ENCODE measurements at places on chromosomes 4 and X. TPM values are rescaled to one million over a fixed set of nuclear protein-coding genes. Genes with fewer than 3 reads are reported as not detected.

The PASD1 gene
- total RNA-seq, result not detected

The ASB12 gene
- total RNA-seq, result not detected

The STK26 gene
- 16.9 TPM for total RNA-seq

The SLC34A2 gene
- total RNA-seq, result not detected

The HSFX4 gene
- not detected for total RNA-seq

The CCDC158 gene
- total RNA-seq, result under 0.01 TPM

The CXCL8 gene
- total RNA-seq, result 36.1 TPM

The HPF1 gene
- 50.2 TPM for total RNA-seq

The CXCL13 gene
- total RNA-seq, result not detected

The SOD3 gene
- total RNA-seq, result under 0.01 TPM

The TLR3 gene
- total RNA-seq, result 0.65 TPM

The PITX2 gene
- 1.2 TPM for total RNA-seq

The SMS gene
- 291 TPM for total RNA-seq

The GDPD2 gene
- total RNA-seq, result not detected

The NDP gene
- 1.3 TPM for total RNA-seq

The PHOX2B gene
- total RNA-seq, result not detected

The ZCCHC18 gene
- 2.9 TPM for total RNA-seq

The GPM6B gene
- 2.3 TPM for total RNA-seq

The MAGED4 gene
- 2.0 TPM for total RNA-seq

The BST1 gene
- total RNA-seq, result 6.5 TPM

The RBMXL3 gene
- total RNA-seq, result not detected

The RBM47 gene
- 0.15 TPM for total RNA-seq

The SMIM31 gene
- not detected for total RNA-seq

The CT45A1 gene
- not detected for total RNA-seq

The TMSB15C gene
- 6.5 TPM for total RNA-seq

The RIBC1 gene
- 0.30 TPM for total RNA-seq

Measured in epithelial cell of umbilical artery (primary cell).